NCI-H2081 treated with DMSO at 0.1 percent for 48 hours (cell line): ENCODE measurements at places on chromosomes 5 and 9.

- no peak for DNase-seq
These were observed 342.0 kb downstream of the NDUFS4 start for GRCh38 chr5:53902296-53902907.

DNA sequence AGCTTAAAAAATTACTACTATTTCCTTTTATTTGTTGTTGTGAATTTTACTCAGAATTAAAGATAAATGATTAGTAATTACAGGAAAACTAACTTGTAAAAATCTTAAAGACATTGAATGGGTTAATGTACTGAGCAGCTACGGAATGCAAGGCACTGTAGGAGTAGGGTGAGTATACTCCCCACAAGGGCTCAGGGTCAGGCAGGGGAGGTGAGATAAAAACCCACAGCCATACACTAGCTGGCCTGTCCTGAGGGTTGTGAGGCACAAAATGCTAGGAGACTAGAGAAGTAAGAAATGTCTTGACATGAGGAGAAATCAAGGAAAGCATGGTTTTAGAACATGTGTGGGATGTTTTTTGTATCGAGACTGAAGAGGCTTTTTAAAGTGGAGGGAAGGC, 13.4 kb downstream of the ZBED3 start:
- DNase-seq = no peak

GRCh38 chr5:42587096-42587723, 164.0 kb downstream of the GHR start:
- no peak for DNase-seq

DNA sequence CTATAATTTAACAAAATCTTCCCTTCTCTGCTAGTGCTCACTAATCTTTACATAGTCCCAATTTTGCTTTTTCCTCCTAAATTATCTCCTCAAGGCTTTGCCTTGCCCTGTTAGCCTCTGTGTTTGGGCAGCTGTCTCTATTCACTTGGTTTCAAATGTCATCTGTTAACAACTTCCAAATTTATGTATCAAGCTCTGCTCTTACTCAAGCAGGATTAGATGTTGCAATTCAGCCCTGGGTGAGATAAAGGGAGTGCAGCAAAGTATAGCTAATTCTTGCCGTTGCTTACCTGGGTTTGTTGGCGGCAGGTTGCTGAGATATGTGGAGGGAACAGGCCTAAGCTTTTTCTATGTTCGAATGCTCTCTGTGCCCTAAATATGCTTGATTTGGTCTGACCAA, 483.8 kb downstream of the DMAC1 start:
- no peak for DNase-seq

- DNase-seq = no peak
These were observed 33.8 kb upstream of the IL17B start for GRCh38 chr5:149412783-149413476.

- no peak for DNase-seq
These were observed 29.1 kb upstream of the LMX1B start for GRCh38 chr9:126584611-126585010.

- DNase-seq = no peak
These were observed 32.0 kb downstream of the ANGPTL2 start for GRCh38 chr9:127090341-127090985.

GRCh38 chr5:854217-854616, 3.4 kb upstream of the ZDHHC11 start:
- DNase-seq = no peak

DNA sequence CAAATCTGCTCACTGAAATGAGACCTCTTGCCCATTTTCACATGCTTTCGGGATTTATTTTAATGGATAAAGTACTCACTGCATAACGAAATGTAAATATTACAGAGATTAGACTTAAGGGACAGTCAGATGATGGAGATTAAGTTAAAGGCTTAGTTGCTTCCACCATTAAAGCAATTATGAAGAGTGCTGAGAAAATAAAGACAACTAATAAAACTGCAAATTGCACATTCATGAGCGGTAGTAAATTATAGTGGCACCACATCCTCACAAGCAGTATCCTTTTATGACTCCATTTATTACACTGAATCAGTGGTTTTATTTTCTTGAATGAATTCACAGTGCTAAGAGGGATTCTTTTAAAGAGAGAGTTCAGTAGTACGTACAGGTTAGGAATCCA, 76.2 kb upstream of the TMED7 start:
- peak; percentile 14 for DNase-seq

DNA sequence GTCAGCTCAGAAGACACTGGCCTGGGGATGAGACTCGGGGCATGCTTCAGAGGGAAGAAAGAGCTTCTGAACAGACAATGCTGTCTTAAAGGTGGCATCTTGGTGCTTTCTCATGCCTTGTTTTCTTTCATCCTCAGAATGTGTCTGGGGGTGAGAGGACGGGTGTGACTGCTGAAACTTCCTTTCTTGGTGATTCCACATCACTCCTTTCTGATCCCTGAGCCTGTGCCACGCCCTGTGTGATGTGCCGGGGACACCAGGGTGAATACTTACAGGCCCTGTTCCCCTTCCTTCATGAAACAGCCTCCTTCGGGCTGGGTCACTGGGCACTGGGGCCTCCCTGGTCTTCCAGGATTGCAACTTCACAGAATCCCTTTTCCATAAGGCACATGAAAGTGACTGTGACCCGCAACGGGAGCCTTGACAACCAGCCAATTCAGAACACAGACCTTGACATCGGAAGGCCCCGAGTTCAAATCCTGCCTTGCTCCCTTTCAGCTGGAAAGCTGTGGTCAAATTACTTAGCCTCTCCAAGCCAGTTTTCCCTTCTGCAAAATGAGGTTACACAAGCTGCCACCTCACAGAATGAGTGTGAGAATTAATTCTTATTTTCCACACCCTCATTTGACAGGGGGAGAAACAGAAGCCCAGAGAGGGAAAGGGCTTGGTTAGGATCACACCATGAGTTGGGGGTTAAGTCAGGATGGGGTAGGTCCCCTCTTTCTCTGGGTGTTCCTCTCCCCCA, 44.1 kb upstream of the IL17B start:
- DNase-seq = no peak

GRCh38 chr5:9831823-9832222, 201.7 kb upstream of the TAS2R1 start:
- DNase-seq = no peak

DNA sequence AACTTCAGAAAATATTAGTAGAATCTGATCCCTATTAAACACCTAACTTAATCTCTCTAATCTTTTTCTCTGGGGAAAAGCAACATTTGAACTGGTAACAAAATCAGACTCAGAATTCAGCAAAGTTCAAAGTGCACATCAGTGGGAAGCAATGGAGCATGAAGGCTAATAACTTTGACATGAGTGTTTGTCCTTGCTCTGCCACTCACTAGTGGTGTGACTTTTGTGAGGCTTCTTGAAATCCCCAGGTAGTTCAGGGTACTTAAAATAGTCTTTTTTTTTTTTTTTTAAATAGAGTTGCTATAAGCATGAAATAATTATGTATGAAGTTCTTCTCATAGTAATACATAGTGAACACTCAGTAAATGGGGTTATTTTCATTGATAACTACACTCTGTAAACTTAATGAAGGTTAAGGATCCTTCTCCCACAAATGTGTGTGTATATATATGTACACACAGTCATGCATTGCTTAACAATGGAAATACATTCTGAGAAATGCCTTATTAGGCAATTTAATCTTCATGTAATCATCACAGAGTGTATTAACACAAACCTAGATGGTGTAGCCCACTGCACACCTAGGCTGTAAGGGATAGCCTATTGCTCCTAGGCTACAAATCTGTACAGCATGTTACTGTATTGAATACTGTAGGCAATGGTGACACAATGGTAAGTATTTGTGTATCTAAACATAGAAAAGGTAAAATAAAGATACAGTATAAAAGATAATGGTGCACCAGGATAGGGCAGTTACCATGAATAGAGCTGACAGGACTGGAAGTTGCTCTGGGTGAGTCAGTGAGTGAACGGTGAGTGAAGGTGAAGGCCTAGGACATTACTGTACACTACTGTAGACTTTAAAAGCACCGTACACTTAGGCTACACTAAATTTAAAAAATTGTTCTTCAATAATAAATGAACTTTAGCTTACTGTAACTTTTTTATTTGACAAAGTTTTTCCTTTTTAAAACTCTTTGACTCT, 73.3 kb upstream of the HMHB1 start:
- no peak for DNase-seq

DNA sequence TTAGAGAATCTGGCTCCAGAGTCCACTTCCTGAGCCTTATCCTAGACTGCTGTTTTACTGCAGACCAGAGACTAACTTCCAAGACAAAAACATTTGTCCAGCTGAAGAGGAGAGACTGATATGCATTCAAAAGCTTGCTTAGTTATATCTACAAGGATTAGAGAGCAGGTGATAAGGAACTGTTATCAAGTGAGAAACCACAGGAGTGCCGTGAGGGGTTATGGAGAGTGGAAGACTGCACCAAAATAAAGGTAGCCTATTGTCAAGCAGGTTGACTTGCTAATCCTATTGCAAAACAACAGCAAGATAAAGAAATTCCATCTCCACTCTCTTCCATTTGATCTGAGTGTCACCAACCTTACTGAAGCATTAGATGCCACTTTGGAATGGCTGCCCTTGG, 139.1 kb downstream of the SCAMP1 start:
- no peak for DNase-seq

DNA sequence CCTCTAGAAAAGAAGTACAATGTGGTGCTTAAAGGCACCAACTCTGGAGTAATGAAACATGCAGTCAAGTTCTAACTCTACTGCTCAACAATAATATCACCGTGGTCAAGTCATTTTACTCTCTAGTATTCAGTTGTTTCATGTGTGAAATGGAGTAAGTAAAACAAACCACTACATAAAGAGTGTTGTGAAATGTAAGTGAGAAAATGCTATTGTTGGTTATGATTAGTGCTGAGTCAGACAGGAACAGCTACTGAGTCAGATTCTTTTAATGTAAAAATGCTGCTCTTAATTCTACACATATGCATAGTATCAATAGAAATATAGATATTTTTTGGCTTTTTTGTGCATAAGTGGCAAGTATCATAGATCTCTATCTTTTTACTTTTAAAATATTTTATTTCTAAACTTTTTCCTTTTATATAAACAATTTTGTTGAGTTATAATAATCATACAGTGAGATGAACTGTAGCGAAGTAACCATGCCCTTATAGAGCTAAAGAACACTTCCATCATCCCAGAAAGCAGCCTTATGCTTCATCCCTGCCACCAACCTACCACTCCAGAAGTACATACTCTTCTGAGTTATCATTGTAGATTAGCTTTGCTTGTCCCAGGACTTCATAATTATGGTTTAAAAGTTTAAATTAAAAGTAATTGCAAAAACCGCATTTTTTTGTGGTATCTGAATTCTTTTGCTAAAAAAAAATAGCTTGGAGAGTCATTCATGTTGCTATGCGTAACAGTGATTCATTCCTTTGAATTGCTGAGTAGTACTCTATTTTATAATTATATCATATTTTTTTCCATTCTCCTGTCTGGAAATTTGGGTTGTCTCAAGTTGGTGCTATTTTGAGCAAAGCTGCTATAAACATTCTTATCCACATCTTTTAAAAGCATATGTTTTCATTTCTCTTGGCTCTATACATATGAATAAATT, 548.2 kb upstream of the CLINT1 start:
- no peak for DNase-seq

DNA sequence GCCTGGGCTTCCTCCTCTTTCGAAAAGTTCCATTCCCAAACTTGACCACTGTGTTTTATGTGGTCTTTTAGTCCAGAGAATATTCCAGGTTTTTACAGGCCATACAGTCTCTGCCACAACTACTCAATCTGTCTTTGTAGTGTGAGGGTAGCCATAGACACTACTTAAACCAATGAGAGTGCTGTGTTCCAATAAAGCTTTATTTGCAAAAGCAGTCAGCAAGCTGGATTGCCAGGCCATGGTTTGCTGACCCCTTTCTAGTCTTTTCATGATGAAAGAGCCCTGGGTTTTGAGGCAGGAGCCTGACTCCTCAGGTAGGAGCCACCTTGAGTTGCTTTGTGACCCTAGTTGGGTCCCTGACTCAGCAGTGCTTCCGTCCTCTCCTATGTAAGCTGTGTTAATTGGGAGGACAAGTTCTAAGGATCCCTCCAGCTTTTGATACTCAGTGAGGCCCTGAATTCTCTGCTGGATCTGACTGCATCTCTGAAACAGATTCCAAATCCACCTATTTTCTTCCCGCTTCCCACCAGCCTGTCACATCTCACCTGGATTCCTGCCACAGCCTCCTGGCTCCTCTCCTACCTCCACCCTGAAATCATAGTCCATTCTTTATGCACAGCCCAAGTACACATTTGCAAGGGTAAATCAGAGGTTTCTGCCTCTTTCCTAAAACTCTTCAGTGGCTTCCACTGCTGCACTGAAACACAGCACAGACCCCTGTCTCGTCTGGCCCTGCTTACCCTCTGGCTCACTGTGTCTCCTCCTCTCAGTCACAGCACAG, 13.5 kb downstream of the GALNT10 start:
- DNase-seq = no peak

DNA sequence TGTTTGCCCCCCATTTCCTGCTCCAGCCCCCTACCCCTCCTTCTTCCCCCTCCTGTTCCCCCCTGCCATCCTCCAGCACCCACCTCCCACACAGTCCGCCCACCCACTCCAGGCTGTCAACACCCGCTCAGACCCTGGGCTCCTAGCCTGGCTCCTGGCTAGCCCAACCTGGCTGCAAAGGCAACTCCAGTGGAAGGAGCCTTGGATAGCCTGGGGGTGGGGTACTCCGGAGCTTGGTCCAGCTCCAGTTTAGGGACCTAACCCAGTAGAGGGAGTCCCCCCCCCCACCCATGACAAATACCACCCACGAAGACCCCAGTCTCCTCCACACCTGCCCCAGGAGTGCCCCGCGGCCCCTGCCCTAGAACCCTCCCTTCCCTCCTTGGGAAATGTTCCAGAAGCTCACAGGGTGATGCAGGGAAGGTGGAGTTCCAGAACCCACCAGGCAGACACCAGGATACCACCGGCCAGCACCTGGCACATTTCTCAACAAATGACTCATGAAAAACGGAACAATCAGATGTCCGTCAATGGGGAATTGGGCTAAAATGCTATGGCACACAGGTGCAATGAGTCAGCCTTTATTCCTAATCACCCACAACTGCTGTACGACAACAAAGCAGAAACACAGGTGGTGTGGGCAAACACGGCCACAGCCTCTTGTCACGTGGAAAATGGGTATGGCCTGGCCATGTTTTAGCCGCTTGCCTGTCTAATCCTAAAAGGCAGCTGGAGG, 901 bp upstream of the SLC12A7 start:
- DNase-seq = peak; percentile 49

DNA sequence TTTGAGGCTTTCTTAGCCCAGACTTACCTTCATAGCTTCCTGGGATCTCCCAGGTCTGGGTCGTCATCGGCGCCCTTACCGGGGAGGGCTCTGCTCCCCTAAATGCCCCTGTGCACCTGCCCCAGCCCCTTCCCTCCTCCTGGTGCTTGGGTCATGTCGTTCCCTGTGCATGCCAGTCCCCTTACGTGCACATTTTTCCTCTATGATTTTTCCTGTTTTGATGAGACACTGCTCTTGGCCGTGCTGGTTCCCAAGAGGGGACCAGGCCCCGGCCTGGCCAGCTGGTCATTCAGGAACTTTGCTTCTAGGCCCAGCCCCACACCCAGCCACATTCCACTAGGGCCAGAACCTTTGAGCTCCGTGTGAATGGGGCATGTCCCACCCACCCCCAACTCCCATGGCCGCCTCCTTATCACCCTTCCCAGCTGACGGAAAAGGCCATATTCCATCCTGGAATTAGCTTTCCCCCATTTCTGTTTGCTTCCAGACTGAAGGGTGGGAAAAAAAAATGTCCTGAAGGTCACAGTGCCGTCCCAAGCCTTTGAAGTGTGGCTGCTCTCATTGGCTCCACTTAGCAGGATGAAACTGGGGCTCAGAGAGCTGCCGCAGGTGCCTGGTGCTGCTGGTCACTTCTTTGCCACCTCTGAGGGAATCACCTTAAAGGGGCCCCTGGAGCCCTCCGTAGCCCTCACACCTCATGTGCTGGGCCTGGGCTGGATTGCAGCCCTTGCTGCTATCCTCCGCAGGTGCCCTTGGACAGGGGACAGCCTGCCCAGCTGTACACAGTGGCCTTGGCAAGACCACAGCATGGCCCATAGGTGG, 25.1 kb downstream of the ERGIC1 start:
- DNase-seq = no peak
